Purkinje cell (primary cell): ENCODE measurements at places on chromosomes 12 and 14. TPM values are rescaled to one million over a fixed set of nuclear protein-coding genes. Genes with fewer than 3 reads are reported as not detected.

KLRK1 gene
- not detected in 2 replicates for polyA plus RNA-seq

SERPINA10 gene
- polyA plus RNA-seq: 0.84 and 1.7 TPM in 2 replicates

APOF gene
- polyA plus RNA-seq: 0.32 TPM in 1 of 2 replicates, not detected in the other

RNF212B gene
- not detected in 2 replicates for polyA plus RNA-seq

TAS2R19 gene
- 0.81 and 2.3 TPM in 2 replicates for polyA plus RNA-seq
